ENCODE measurements at places on chromosomes 3 and 15.

GRCh38 chr15:101039461-101039860 is 120.3 kb downstream of the LRRK1 start:
- DNase-seq: peak; percentile 37

DNA sequence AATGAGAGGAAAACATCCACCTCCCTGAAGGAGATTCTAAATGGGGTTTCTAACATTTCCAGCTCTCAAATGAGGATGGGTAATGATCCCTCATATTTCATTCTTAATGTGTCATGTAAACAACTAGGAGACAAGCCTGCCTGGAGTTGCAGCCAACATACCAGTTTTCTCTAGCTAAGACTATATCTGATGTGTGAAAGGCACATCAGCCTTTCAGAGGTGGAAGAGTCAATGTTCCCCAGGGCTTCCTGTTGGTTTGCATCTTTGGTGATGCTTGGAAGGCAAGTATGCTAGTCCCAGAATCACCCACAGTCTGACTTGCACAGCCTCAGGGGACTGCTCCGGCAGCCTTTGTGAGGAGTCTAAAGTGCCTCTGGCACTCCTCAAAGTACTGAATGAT is 921.2 kb downstream of the SQOR start:
- no peak for DNase-seq

- no peak for DNase-seq
Measured at GRCh38 chr3:74273091-74273490, 341.4 kb downstream of the CNTN3 start.

DNA sequence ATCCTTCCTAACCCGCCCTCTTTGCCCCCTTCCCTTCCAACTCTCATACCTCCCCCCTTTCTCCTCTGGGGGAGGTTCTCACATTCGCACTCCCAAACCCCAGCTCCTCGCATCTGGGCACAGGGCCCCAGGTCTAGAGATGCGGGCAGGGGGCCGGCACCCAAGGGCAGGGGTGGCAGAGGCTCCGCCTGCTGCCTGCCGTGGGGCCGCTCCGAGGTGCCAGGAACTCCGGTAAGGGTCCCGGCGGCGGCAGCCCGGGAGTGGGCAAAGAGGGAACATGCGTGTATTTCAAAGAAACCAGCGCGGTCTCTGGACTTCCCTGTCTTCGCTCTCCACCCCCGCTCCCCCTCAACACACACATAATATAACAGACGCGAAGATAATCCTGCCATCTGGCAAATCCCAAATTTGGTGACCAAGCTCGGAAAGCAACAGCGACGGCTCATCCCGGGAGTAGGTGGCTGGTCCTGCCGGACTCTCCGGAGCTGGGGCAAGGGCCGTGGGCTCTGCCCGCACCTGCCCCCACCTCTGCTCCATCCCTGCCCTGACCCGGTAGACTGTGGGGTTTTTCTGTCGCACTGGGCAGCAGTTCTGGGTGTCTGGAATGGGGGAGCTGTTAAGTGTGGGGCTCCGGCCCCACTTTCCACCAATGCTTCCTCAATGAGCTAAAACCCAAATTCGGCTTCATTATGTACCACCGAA is 31.0 kb downstream of the NR2F2 start:
- no peak for DNase-seq

GRCh38 chr15:70635895-70636294 is 127.5 kb downstream of the UACA start:
- DNase-seq: no peak

GRCh38 chr3:33879540-33879939 is 81.1 kb downstream of the PDCD6IP start:
- no peak for DNase-seq

GRCh38 chr15:100690032-100690794 is 87.8 kb downstream of the ASB7 start:
- DNase-seq: no peak

GRCh38 chr3:7188551-7188950 is 327.6 kb downstream of the GRM7 start:
- DNase-seq: no peak

GRCh38 chr3:87706176-87706575 is 352.6 kb downstream of the CGGBP1 start:
- DNase-seq: no peak

GRCh38 chr15:70095408-70096214 is 2.1 kb downstream of the TLE3 start:
- no peak for DNase-seq

DNA sequence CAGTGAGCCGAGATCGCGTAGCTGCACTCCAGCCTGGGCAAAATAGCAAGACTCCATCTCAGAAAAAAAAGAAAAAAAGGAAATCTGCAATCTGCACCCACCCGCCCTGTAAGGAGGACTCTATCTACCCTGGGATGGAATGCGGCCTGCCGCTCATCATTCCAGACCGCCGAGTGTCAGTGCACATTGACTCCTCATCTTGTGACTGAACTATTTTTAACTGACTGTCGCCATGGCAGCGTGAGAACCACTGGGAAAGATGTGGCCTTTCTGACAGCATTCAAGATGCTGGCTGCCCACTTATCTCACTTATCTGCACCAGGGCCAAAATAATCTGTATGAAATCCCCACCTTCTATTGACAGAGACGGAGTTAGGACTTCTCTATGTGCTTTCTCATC is 38.8 kb upstream of the ANKRD34C start:
- DNase-seq: no peak

- no peak for DNase-seq
Measured at GRCh38 chr3:159923336-159923735, 65.3 kb upstream of the IL12A start.

DNA sequence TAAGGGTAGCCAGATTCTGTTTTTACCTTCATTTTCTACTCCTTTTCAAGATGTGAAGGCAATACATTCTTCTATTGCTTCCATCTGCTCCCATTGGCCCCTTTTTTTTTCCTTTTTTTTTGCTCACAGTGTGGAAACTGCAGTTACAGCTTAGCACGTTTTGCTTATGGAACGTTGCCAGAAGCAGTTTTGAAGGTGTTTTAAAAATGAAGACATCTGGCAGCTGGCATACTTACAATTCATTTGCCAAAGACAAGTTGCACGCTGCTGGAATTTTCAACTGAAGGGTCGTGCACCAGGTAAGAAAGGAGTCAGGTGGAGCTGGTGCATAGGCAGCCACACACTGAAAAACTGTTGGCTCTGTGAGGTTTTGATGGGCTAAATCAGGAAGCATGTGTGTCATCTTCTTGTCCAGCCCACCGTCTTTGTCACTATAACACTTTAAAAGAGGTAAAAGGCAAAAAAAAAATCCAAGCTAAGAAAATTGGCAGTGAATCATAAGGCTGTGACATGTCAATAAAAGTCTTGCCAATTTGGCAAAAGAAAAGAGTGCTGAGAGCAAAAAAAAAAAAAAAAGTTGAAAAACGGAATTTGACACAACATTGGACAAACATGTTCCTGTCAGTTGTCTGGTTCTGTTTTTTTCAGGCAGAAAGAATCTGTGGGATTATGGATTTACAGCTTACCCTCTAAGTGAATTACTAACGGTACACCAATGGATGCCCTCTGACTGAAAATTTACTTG is 225.4 kb upstream of the SOX2 start:
- DNase-seq: no peak

DNA sequence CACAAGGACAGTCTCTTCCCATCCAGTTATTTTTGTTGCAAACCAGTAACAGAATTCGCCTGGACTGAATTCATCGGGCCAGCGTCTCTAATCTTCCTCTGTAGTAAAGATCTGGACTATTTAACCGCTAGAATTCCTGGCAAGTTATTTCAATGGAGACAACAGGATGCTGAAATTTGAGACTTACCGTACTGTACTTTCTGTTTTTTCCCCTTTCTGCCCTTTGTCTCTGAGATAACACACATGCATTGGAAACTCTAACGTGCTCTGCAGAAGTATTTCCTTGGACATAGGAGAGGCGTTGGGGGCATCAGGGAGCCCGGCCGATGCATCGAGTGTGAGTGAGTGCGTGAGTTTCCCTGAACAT is 61.5 kb downstream of the ASB7 start:
- DNase-seq: no peak

GRCh38 chr15:56074481-56075265 is 81.3 kb upstream of the NEDD4 start:
- DNase-seq: no peak

DNA sequence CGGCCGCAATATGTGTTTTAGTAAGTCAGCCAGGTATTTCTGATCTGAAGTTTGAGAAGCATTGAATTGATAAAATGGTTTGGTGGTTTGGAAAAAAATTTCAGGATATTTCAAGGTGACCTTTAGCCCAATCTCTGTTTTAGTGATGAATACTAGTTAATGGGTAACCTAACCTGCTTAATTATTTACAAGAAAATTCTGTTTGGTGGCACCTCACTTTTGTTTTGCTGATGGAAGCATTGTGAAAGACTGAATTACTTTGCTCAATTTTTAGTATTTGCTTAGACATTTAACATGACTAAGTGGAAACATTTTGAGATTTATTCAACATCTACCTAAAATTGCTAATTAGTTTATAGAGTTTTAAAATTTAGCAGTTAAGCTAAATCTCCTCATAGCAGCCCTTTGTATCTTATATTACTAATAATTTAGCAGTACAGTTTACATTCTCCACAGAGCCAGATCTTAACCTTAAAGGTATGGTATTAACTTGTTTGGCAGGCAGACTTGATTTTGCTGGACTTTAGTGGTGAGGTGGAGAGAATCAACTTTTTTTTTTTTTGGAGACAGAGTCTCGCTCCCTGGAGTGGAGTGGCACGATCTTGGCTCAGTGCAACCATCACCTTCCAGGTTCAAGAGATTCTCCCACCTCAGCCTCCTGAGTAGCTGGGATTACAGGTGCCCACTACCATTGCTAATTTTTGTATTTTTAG is 35.4 kb downstream of the GRAMD1C start:
- DNase-seq: no peak

All from uterus (tissue), 4 donors.